ENCODE measurements at places on chromosomes 1 and 21.

- peak; percentile 64 for DNase-seq
Observed at GRCh38 chr1:151156515-151156819, at the start of gene TNFAIP8L2. TNFAIP8L2 (plus strand) TSS chr1:151156649; CDS start chr1:151158698, 2,049 bp downstream.

DNA sequence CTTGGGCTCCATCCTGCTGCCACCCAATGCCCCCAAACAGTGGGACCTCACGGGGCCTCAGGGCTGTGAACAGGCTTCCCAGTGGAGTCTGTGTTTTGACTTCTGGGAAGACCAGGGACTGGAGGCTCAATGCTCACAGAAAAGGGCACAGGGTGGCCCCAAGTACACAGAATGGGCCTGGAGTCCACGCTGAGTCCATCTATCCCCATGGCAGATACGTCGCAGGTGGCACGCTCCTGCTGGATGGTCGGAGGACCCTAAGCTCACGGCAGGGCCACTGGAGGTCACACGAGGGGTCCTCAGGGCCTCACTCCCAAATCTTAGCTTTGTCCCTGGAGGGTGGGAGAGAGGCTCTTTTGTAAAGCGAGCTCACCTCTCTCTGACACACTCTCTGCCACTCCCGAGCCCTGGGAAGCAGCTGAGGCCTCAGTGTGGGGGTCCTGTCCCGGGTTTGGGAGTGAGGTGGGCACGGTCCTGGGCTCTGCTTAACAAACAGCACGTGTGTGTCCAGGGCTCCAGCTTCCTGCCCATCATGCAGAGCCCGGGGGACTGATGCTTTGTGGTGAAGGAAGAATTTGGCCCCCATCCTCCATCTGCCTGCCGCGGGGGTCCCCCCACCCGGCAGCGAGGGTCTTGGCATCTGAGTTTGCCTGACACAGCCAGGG lies 27.2 kb upstream of the TTC34 start:
- no peak for DNase-seq

DNA sequence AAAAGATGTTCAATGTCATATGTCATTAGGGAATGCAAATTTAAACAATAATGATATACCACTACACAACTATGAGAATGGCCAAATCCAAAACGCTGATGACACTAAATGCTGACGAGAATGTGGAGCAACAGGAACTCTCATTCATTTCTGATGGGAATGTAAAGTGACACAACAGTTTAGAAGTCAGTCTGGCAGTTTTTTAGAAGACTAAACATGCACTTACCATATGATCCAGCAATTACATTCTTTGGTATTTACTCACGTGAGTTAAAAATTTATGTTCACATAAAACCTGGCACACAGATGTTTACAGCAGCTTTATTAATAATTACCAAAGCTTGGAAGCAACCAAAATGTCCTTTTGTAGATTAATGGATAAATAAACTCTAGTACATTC lies 110.4 kb upstream of the C1orf21 start:
- DNase-seq: no peak

DNA sequence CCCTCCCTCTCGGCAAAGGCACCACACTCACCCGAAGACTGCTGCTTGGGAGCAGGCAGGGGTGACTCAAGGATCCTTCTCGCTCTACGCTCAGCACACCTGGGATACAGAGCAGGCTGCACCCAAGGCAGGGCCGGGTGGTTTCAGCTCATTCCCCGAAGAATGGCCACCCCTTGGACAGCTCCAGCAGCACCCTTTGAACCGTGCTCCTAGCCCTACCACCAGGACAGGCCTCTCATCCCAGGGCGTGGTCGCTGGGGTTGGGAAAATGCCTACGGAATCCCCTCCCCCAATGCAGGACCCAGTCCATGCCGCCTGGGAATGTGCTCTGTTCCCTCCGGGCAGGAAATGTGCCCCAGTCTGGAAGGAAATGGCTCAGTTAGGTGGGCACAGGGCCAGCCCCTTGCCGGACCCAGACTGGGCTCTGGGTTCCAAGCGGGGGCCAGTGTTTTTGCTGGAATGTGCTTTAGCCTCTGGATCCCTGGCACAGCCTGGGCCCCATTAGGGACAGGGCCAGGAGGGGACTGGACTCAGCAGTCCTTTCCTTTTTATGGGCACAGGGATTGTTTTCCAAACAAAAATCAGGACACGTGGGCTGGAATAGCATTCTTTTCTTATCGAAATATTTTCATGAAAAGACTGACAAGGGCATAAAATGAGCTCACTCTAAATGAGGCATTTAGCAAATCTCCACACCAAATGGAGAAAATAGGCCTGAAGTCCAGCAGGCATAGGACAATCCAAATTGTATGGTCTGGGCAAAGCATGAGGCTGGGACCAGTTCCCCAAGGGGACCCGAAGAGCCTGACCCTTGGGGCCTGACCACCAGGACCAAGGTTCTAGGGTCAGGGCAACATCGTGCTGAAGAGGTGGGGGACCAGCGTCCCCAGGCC lies 7.3 kb downstream of the TMEM82 start:
- no peak for DNase-seq

DNA sequence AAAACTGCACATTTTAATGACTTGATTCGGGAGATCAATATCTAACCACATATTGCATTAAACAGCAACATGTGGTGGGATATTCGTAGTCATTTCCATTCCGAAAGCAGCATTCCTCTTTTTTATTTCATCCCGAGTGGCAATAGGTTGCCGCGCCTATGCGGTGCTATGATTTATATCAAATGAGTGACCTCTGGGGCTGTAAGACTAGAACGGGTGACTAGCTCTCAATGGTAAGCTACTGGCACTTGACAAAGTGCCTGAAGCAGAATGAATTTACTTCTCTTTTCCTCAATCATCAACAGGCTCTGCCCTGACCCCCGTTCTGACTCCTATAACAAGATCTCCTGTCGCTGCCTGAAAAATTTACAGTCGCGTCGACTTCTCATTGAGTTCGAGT lies 162.3 kb downstream of the ZNF281 start:
- DNase-seq: no peak

GRCh38 chr21:41006636-41007035 lies 159.7 kb upstream of the DSCAM start:
- no peak for DNase-seq

DNA sequence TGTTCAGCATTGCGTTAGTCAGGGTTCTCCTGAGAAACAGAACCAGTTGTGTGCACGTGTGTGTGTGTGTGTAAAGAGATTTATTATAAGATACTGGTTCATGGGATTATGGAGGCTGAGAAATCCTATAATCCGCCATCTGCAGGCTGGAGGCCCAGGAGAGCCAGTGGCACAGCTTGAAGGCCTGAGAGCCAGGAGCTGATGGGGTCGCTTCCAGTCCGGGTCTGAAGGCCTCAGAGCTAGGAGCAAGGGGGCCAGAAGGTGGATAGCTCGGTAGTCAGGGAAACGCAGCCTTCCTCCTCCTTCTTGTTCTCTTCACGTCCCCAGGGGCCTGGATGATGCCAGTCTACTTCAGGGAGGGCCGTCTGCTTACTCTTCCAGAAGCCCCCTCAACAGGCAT lies 37.7 kb downstream of the FAAP20 start:
- no peak for DNase-seq

DNA sequence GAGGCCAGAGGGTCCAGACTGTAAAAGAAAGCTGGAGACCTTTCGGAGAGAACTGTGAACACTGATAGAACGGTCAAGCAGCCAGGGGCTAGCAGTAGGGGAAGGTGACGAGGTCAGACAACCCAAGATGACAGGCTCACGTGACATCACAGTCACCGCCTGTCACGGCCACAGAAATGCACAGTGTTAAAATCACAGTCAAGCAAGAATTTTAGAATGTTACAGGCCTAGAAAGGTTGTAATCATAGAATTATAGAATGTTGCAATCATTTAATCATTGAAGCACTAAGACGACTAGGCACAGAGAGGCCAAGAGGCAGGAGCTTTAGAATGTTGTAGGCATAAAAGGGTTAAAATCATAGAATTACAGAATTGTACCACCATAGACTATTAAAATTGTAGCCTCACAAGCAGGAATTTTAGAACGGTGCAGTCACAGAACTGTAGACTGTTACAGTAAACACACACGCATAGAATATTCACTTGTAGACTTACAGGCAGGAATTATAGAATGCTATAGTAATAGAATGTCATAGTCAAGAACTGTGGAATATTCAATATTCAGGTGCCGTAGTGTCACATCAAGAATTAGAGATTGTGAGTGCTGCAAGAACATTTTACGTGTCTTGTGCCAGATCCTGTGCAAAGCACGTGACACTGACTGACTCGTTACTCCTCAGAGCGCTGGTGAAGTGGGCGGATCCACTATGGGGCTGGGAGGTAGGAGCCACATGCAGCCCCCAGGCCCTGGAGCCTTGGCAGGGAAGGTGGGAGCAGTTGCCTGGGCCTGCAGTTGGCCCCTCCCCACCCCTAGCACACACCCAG lies 118.1 kb downstream of the EPHB2 start:
- DNase-seq: no peak

Measured in stimulated activated CD8-positive, alpha-beta memory T cell treated with anti-CD3 and anti-CD28 coated beads, Interleukin-15, amount 100 ng/mL, for 1 hour (primary cell).